ENCODE measurements at places on chromosomes 3 and 15.

DNA sequence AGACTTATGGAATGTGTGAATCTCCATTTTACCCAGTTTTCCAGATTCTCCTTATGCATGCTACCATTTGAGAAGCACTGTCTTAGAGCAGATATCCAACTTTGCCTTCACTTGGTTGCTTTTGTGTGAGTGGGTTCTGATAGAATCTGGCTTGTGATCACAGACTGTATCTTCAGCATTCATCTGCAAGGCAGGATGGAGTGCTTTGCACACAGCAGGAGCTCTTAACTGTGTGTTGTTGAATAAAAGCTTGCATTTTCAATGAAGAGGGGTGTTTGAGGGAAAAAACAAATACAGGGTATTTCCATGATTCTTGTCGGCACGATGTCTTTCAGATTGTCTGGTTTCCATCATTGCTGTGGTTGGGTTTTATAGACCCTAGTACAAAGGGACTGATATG lies 24.4 kb downstream of the IL1RAP start:
- DNase-seq: no peak

DNA sequence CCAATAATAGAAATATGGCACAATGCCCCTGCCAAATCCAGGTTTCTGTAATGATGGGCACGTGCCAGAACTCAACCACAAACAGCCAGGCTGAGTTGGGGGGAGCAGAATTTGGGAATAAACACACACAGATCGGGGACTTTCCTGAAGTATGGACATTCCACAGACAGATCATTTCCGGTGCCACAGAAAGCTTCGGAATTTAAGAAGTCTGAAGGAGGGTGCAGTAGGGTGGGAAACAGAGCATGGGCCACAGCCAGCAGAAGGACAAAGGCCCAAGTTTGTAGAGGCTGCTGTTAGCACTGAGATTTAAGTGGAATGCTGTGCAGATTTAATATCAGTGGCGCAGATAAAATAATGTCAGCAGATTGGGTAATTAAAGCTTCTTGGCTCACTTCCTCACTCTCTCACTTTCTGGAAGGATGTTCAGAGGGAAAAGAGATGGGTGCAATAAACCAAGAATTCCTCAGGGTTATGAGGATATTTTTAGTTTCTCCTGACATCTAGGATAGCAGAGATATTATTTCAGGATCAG lies 67.4 kb downstream of the MYLK start:
- peak; percentile 57 for DNase-seq

GRCh38 chr3:115834068-115834467 lies 210.8 kb downstream of the GAP43 start:
- DNase-seq: no peak

DNA sequence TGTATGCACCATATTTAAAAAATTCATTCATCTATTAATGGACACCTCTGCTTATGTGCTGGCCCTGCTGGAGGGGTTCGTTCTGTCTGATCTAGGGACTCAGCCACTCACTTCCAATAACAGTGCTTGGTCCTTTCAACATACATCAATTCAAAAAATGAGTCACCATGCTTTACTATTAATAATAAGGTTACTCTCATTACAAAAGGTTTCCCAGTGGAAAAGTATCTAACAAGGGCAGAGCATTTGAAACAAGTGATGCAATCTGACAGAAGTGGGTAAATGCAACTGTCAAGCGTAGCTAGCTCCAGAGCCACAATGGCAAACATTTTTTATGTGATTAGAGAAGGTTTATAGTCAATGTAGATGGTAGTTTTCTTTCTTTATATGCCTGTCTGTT lies 67.9 kb upstream of the TNIK start:
- DNase-seq: no peak

GRCh38 chr15:29139540-29140459 lies 129.8 kb downstream of the NSMCE3 start:
- DNase-seq: peak; percentile 19

- peak; percentile 53 for DNase-seq
Observed at GRCh38 chr15:35545316-35545823, 595 bp downstream of the DPH6 start.

GRCh38 chr15:69375151-69375790 lies 38.9 kb upstream of the KIF23 start:
- no peak for DNase-seq

- no peak for DNase-seq
Observed at GRCh38 chr15:22839046-22839695, 705 bp downstream of the NIPA2 start.

DNA sequence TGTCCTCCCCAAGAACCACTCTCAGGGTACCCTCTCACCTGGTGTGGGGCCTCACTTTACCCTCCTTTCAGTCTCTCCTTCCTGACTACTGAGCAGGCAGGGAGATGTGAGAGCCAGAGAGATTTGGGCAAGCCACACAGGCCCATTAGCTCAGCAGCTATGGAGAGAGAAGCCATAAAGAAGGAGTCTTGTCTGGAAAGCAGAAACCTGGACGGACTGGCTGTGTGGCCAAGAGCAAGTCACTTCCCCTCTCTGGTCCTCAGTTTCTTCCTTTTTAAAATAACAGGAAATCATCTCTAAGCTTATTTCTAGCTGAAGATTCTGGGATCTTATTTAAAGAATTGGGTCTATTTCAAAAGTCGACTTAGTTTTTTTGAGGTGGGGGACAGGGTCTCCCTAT lies 65.8 kb upstream of the ZNF148 start:
- DNase-seq: no peak

DNA sequence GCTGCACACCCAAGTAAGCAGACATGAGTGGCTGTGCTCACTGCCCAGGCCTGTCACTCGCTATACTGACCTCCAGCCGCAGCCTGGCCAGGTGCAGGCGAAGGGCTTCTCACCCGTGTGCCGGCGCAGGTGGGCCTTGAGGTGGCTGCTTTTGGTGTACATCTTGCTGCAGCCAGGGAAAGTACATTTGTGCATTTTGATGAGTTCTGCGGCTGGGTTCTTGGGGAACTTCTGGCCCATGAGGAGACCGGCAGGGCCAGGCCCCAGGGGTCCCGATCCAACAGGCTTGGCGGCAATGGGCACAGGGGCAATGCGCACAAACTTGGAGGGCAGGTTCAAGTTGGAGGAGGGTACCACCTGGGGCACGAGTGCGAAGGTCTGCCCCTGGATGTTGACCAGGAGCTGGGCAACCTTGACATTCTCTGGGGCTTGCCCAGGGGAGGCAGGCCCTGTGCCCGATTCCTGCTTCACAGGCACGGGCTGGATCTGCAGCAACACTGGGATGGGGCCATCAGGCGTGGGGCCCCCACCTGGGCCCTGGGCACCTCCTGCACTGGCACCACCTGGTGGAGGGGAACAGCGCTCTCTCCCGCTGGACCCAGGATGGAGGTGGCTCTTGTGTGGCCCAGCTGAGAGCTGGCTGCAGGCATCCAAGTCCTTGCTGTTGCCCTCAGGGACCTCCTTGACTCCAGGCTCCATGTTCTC lies 5.3 kb downstream of the KLF15 start:
- no peak for DNase-seq

- no peak for DNase-seq
Observed at GRCh38 chr3:37956723-37957538, 33.7 kb upstream of the VILL start.

DNA sequence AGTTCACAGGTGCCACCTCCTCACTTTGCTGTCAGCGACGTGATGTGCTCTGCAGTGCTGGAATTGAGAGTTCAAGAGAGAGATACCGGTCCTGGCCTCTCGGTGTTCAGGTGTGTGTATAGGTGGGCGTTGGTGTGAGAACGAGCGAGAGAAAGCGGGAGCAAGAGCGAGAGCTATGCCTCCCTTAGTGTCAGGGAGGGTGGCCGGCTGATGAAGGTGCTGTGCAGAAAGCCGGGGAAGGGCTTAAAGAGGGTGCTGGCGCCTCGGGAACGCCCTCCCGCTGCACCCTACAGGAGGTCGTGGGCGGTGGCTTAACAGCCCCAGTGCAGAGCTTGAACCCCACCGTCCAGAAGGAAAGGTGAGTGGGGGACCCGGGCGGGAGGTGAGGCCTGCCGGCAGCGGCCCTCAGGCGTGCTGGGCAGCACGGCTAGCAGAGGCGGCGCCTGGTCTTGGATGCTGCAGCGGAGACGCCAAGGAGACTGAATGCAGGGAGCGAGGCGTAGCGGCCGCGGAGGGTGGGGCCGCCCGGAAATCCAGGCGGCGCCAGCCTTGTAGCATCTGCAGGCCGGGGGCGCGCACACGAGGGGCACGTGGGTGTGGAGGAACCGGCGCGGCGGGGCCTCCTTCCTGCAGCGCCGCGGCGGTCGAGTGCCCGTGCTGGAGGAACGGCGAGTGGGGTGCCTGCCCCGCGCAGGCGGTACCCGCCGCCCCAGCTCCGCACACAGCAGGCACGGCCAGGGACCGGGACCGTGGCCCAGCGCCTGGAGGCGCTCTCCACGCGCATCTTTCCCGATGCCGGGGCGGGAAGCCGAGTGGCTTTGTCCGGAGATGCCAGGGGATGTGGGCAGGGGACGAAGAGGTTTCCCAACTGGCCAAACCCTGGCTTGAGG lies 246.8 kb upstream of the TOPAZ1 start:
- DNase-seq: no peak

GRCh38 chr3:181987736-181988135 lies 276.0 kb downstream of the SOX2 start:
- no peak for DNase-seq

DNA sequence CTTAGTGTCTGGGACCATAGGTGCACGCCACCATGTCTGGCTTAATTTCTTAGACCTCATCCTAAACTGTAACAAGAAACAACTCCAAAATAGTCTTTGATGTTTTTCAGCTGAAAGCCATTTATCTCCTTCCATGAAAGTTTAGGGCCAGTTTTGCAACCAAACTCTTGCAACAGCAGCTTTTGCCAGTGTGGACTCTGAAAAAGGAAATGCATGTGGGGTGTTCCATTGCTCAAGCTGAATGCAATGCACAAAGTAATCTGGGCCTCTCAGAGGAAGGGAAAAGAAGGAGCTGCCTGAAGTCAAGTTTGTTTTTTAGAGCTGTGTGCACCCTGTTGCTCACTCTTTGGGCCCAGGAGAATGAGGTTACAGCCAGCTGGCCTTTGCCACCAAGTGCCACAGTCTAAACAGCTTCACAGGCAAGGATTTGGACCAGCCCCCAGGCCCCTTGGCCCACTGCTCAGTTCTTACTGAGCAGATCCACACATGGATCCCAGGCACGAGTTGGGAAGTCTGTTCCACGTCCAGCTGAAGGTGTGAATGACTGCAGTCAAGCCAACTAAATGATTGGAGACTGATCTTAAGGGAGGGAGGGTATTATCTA lies 212.3 kb upstream of the LRRFIP2 start:
- DNase-seq: no peak

DNA sequence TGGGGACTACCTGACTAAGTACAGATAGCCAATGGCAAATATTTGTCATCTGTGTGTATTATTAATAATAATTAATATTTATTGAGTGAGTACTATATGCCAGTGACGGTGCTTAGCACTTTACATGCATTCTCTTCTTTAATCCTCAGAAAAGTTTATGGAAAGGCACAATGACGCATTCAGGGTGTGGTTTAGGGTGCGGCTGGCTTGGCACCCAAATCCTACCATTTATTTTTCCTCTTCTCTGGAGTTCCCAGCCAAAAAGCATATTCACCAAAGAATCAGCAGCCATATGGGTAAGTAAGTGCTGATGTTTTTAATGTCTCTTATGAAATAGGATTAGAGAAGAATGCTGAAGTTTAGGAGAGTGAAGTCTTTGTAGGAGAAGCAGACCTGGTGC lies 140.4 kb upstream of the TP63 start:
- DNase-seq: peak; percentile 10

GRCh38 chr3:66029443-66029842 lies 9.3 kb downstream of the MAGI1 start:
- no peak for DNase-seq

DNA sequence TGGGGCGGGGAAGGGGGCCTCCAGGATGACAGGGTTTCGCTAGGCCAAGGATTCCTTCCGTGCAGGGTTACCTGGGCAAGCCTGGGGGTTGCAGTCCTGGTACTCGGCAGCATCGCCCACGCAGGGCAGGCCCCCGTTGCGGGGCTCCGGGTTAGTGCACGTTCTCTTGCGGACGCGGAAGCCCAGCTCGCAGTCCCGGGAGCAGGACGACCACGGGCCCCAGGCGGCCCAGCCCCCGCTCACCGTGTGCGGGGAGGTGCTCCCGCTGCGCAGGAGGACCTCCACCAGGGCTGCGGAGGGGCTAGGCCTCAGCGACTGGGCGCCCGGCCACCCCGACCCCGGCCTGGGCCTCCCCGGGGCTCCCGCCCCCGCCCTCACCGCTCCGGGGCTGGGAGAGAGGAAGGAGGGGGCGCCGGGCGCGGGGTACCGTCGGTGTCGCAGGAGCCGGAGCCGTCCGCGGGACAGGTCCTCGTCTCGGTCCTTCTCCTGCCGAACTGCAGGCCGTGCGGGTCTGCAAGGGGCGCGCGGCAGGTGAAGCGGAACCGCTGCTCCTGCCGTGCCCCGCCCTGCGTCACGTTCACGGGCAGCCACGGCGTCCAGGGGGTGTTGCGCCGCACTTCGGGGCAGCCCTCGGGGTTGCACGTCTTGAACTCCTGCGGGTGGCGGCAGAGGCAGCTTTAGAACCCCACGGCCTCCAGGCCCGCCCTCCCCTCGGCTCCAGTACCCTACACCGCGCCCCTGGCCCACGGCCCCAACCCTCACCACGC lies 114.6 kb downstream of the SEMA5B start:
- DNase-seq: no peak

GRCh38 chr3:9135526-9135925 lies 113.9 kb downstream of the SRGAP3 start:
- DNase-seq: no peak

GRCh38 chr3:107690522-107691138 lies 167.9 kb downstream of the BBX start:
- peak; percentile 29 for DNase-seq

GRCh38 chr3:124745756-124746155 lies 15.5 kb downstream of the UMPS start:
- no peak for DNase-seq

DNA sequence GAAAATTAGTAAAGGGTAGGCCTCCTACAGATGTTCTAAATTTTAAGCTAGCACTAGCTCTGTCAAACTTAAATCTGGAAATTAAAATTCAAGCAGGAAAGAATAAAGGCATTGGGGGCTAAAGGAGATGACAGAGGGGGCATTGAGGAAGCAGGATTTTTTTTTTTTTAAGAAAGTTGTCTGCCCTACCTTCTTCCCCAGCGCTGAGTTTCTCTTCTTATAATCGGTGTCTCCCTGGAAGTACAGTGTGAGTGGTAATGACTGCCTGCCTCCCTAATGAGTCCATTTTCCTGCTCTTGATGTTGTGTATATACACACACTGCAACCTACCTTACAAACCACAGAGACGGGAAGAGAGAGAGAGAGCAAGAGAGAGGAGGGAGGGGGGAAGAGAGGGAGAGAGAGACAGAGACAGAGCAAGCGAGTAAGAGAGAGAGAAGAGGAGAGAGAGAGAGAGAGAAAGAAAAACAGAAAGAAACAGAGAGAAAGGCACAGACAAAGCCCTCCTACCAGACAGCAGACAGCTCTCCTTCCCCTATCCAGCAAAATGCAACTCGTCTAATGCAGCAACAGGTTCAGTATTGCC lies 47.0 kb downstream of the ZBTB20 start:
- peak; percentile 82 for DNase-seq

GRCh38 chr3:69161587-69162307 lies 39.4 kb upstream of the LMOD3 start:
- DNase-seq: peak; percentile 36

GRCh38 chr3:57753016-57753415 lies 3.1 kb upstream of the SLMAP start:
- DNase-seq: no peak
